ENCODE measurements at places on chromosomes 13 and 19.

- DNase-seq, result no peak
Observed at GRCh38 chr19:45674946-45675345, 6.9 kb downstream of the GIPR start.

DNA sequence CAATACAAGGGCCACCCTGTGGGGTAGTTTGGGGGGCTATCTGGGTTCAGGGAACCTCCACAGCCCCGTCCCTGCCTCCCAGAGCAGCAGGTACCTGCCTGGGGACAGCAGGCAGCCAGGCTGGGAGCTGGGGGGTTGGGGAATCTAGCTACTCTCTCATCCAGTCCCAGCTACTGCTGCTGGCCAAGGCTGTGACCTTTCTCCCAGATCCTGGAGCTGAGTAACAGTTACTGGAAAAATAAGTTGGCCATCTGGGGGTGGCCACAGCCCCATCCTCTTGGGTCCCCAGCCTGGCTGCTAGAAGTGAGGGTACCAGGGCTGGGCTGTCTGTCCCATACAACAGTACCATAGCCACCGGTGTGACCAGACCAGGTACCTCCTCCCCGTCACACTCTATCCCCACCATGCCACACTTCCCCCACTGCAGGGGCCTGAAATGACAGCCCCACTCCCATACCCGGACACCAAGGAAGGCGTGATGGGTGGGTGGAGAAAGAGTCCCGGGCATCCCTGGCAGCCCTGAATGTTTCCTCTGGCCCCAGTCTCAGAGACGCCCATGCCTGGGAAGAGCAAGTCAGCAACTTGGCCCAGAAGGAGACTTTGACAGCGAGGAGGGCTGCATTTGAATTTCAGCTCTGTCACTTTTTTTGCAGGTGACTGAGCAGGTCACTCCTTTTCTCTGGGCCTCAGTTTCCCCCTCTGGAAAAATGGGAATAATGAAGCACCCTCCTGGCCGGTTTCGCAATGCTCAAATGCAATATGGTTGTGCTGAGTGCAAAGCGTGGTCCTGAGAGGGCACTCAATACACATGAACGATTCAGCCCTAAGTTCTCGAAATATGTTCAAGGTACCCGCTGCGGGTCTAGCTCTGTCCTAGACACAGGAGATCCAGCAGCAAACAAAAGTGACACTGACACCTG, 30.7 kb upstream of the NFIC start:
- no peak for DNase-seq

DNA sequence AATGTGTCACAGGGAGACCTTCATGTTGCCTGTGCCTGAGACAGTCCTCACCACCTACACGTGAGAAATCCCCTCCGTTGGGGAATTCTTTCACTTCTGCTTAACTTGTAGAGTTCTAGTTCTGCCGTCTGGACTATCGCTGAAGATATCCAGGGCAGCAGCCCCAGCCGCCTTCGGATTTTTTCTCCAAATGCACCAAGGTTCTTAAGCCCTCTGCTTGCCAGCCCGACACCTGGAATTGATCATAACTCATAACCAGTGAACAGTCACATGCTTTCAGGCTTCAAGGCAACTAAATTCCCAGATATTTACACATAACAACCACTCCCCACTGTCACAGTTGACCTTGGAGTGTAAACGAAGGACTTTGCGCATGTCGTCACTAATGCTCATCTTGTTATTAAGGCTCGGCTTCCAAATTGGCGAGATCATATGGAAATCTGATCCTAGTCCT, 114.4 kb downstream of the RAB20 start:
- peak; percentile 14 for DNase-seq

GRCh38 chr19:46351241-46352041, 4.6 kb downstream of the PPP5C start:
- DNase-seq, result peak; percentile 60

DNA sequence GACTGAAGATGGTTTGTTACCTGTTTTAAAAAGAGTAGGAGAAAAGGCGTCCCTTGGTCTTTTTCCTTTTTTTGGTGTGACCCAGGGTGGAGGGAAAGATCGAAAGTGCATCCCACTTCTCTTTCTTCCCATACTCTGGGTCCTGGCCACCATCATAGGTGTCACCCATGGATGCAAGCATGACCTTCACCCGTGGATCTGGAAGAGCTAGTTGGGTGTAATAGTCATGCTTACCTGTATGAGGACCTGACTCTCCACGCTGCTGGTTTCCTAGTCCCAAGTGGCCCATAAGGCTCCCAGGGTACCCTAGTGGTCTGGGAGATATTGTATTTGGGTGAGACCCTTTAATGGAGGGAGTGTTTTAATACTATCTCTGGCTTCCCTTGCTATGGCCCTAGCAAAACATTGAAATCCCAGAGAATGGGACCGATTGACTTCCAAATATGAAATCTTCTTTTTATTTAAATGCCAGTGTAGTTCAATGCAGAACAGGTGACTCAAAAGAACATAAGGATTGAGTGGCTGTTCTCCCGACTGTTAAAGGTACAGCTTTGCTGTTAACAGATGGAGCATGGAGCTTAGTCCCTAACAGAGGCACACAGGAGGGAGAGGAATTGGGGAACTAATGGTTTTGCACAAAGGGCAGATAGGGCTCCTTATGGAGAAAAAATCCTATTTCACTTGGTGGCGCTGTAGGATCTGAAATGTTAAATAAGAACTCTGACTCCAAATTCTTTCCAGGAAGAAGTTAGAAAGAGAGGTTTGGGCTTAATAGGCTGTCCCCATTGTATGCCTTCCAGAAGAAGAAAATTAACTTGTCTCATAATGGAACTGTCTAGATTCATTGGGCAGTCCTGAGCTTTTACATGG, 7.0 kb upstream of the ZNF550 start:
- DNase-seq, result peak; percentile 48

DNA sequence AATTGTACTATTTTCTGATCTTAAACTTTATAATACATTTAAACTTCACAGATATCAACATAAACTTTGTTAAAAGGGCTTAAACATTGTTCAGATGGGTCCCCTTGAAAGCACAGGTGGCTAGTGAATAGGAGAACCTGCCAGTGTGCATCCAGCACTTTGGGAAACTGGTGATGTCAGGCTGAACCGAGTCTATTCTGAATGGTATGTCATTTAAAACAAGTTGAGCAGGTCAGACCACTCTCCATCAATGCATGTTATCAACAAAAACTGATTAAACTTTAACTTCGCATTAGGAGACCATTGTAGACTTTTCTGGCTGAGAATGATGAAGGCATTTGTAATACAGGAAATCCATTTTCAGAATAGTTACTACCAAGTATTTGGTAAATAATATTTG, 50.1 kb upstream of the FREM2 start:
- DNase-seq, result no peak

DNA sequence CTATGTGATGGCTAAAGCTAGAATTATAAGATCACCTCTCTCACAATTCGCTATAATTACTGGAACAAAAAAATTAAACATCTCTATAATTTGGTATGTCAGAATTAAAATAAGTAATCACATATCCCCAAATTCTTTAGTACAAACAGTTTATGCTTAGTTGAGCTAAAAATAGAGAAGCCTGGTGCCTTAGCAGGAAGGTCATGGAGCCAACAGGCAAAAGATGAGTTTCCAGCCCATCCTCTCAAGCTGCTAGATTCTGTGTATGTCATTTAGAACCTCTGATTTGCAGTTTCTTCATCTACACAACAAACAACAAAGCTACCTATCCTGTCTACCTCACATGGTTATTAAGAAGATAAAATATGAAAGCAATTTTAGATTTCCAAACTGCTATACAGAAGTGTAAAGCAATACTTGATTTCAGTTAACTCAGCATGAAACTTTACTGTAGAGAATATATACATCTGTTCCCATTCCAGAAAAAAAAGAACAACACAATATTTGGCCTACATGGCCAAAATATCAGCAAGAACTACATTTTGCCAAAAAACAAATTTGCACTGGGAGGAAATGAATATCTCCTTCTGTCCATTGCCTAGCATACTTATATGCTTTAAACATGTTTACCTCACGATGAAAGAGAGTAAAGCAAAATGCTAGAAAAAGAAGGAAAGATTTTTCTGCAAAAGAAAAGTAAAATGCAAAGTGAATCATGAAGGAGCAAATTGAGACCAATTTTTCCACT, 294.0 kb upstream of the MIR17HG start:
- no peak for DNase-seq

DNA sequence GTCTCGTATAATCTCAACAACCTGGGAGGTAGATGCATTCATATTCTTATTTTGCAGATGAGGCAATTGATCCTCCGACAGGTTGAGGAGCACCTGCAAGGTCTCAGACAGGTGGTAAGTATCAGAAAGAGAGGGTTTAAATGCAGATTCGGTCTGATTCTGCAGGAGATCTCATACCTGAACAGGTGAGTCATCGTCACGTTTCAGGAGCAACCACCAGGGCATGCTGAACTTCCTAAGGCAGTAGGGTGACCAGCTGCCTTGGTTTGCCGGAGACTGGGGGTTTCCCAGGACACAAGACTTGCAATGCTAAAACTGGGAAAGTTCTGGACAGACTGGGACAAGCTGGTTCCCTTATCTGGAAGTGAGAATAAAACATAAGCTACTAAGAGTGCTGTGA, 68.8 kb upstream of the TSHZ3 start:
- DNase-seq, result no peak
